ENCODE measurements at places on chromosomes 5 and 9.
A peak's percentile ranks its signal among the peaks of the same experiment; 100 is the strongest.

DNA sequence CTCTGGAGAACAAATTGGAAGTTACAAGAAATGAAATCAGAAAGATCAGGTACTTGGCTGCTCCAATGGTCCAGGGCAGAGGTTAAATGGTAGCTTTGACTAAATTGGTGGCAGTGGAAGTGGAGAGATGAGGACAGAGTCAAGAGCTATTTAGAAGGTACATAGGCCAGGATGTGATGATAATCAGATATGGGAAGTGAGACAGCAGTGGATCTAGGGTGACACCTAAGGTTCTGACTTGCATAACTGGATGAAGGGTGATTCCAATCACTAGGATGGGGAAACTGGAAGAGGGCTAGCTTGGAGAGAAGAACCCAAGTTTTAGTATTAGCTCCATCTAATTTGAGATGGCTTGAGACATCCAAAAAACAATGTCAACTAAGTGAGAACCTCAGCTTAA is 24.0 kb upstream of the NDUFB6 start:
- DNase-seq = no peak

DNA sequence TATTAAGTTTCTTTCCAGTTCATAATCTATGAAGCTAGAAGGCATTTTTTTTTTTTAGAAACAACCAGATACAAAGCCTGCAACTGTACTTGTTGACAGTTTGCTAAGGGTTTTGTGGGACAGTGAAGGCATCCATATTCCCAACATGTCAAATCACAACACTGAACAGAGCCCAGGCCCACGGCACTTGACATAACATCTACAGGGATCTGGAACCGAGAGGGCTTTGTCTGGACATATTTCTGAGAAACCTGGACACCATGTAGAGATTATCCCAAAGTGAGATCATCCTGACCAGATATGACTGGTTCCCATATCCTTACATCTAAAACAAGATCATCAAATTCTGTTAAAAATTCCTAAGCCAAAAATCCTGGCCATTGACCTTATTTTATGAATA is 336.3 kb downstream of the ACTL7B start:
- DNase-seq = no peak

- no peak for DNase-seq
These were observed 159.5 kb upstream of the IL12B start for GRCh38 chr5:159489779-159490178.

GRCh38 chr9:7489036-7489435 is 310.5 kb downstream of the DMAC1 start:
- no peak for DNase-seq

DNA sequence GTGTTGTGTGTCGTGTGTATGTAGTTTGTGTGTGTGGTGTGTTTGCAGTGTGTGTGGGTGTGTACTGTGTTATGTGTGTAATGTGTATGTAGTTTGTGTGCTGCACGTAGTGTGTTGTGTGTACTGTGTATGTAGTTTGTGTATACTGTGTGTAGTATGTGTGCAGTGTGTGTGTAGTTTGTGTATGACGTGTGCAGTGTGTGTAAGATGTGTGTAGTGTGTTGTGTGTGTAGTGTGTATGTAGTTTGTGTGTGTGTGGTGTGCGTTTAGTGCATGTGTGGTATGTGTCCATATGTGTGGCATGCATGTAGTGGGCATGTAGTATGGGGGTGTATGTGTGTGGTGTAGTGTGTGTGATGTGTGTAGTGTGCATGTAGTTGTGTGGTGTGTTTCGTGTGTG is 39.6 kb downstream of the SYK start:
- DNase-seq = no peak

DNA sequence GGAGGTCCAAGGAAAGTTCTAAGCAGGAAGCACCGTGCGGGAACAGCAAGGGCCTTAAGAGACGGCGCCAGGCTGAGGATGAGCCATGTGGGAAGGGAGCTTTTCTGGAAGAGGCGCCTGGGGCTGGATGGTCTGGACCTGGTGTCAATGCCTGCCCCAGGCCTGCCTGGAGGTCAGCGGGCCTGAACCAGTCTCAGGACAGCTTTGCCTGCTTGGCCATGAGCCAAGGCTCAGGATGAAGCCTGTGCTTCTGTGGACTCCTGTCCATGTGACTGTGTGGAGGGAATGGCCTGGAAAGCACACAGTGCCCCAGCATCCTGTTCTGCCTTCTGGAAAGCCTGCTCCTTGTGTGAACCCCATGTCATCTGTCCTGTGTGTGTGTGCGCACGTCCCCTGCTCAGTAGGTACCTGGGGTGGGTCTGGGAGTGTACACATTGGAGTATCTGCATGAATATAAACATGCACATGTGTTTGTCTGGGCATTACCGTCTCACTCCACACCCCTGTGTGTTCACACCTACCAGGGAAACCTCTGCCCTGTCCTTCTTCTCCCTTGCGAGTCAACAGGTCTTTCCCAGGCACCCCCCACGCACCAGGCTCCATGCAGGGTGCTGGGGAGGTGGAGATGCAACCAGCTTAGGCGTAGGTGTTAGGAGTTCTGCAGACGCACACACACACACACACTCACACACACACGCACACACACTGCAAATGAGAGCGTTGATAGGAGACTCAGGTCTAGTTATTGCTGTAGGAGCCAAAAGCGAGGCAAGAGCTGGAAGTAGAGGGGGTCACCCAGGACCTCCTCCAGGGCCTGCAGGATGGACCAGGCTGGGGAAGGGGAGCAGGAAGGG is 24.8 kb downstream of the DAB2IP start:
- no peak for DNase-seq

GRCh38 chr9:79699479-79699878 is 127.7 kb downstream of the TLE4 start:
- DNase-seq = no peak

DNA sequence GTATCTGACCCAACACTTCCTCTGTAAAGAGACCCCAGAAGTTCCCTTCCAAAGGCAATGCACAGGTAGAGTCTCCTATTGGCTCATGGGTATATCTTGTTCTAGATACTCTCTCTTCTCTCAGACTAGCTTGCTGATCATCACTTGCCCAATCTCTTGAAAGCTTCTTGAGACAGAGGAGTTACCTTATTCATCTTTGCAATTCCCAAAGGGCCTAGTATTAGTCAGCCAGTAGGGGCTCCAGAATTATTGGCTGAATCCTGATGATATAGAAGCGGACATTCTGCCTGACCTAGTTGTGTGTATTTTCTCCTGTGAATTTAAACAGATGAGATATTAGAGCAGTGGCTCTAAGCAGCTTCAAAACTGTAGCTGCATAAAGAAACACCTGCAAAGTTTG is 304.0 kb upstream of the KLF4 start:
- DNase-seq = no peak

DNA sequence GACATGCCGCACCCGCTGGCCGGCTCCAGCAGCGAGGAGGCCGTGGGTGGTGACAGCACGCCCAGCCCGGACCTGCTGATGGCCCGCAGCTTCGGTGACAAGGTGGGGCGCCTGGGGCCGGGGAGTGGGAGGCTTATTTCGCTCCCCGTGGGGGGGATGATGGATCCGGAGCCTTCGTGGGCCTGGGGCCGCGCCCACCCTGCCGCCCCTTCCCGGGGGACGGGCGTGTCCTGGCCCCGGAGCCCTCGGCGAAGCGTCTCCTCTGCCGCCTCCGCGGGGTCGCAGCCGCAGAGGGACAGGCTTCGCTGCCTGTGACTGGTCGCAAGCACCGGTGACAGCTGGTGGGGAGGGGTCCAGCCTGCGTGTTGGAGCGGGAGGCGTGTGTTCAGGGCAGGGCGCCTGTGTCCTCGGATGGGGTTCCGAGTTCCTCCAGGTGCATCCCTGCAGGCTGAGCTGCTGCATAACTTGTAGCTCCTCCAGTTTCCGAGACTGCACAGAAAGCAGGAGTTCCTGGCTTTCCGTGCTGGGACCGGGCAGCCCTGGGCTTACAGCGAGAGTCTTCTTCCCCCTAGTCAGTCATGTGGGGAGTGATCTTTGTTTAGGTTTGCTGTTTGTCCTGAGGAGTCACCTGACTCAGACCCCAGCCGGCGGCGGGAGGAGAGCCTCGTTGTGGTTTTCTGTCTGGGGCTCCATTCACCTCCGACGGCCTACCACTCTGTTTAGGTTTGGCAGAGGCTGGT is 666 bp downstream of the SNX30 start:
- DNase-seq = peak; percentile 61

DNA sequence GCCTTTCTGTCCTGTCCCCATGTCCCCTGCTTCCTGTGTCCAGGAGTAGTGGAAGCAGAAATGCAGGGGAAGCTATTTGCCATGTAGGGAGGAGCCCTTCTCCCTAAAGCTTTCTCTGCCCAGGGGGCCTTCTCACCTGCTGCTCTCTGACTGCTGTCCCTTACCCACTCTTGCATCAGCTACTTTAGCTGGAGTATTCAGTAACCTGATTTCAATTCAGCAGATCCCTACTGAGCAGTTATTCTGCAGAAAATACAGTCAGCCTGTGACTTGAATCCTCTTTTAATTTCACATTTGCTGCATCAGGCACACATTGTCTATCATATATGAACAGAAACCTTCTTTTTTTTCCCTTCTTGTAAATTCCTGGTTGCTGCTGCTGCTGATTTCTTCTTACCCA is 90.4 kb downstream of the MVB12B start:
- no peak for DNase-seq

DNA sequence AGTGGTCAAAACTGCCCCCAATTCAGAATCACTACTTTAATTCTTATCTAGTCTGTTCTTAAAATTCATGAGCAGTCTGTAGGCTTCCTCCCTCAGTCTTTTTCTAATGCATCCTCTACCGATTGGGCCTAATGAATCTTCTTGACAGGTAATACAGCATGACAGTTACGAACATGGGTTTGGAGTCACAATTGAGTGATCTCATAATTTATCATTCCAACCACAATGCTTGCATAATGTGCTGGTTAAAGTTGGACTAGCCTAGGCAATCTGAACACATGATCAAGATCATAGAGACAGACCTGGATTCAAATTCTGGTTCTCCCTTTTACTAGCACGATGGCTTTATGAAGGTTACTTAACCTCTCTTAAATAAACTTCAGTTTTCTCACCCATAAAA is 33.1 kb upstream of the SETD9 start:
- DNase-seq = no peak

DNA sequence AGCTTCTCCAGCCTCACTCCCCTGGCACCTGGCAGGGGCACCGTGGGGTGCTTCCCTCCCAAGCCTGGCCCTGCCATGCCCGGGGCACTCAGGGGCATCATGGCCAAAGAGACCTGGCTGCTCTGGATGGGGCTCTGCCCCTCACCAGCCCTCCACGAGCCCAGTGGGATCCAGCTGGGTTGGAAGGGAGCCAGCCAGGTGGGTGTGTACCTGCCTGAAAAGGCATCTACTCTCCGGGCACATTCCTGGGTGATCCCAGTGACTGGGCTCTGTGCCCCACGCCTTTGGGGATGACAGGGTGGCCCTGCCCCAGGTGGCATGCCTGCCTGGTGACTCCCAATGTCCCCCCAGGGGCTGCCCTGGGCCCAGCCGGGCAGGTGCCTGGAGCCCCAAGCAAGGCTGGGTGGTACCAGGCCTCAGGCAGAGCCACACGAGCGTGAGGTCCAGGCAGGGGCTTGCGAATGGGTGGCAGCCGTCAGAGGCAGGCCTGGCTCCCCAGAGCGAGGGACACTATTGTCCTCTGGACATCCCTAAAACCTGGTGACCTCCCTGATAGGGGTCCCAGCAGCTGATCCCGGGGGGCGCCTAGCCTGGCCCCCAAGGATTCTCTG is 777 bp downstream of the GPSM1 start:
- no peak for DNase-seq

GRCh38 chr5:56301069-56301468 is 67.9 kb upstream of the ANKRD55 start:
- DNase-seq = no peak

DNA sequence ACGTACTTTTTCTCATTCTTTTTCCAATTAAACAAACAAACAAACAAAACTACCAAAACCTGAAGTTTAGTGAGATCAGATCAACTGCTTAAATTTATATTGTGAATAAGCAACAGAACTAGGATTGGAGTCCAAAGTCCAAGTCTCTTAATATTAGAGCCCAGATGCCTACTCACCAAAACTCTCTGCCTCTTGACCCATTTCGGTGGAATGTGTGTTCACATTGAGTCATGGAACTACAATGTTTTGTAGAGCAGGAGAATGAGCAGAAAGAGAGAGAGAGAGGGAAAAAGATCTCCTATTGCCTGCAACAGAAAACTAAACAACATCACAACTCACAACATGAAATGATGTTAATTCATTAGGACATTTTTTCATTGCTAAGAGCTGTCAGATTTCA is 751.1 kb downstream of the TLR4 start:
- no peak for DNase-seq

GRCh38 chr9:111599092-111599954 is at the start of gene PTGR1:
Gene PTGR1 (minus strand): TSS chr9:111599647. CDS start chr9:111597422, 2,225 bp downstream.
- no peak for DNase-seq

GRCh38 chr5:32612134-32612888 is 27.0 kb downstream of the SUB1 start:
- DNase-seq = no peak

GRCh38 chr9:115849679-115850412 is 303.7 kb upstream of the PAPPA start:
- DNase-seq = no peak

GRCh38 chr5:139980765-139981164 is 62.3 kb downstream of the NRG2 start:
- DNase-seq = no peak

GRCh38 chr5:132094393-132095076 is 20.9 kb downstream of the CSF2 start:
- no peak for DNase-seq

GRCh38 chr9:86246752-86247161 is 12.7 kb downstream of the C9orf153 start:
- peak; percentile 56 for DNase-seq

GRCh38 chr5:93055971-93056370 is 525.0 kb downstream of the NR2F1-AS1 start:
- DNase-seq = no peak

GRCh38 chr5:59538750-59539121 is 354.8 kb downstream of the PDE4D start:
- DNase-seq = no peak

DNA sequence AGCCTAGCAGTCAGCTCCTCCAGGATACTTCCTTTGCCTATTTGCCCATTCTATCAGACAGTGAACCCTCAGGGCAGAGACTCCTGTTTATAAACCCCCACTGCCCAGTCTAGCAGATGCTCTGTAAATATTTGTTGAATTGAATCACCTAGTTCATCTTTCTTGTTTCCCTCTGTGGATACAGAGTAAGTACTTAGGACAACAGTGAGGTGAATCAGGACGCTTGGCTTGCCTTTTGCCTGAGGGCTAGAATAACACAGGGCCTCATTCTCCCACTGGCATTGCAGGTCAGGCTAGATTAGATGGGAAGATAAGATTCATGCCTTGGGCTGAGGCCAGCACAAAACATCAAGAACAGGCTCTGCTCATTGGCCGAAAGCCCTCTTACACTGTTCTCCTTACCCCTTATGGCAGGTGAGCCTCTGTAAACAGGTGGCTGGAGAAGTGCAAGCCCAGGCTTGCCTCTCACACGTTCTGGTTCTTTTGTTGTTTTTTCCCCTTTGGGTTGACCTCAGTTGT is 22.2 kb downstream of the TNFSF8 start:
- peak; percentile 80 for DNase-seq

Data from DND-41 (cell line).